ENCODE measurements at places on chromosomes 16 and 17.
A peak's percentile ranks its signal among the peaks of the same experiment; 100 is the strongest.

DNA sequence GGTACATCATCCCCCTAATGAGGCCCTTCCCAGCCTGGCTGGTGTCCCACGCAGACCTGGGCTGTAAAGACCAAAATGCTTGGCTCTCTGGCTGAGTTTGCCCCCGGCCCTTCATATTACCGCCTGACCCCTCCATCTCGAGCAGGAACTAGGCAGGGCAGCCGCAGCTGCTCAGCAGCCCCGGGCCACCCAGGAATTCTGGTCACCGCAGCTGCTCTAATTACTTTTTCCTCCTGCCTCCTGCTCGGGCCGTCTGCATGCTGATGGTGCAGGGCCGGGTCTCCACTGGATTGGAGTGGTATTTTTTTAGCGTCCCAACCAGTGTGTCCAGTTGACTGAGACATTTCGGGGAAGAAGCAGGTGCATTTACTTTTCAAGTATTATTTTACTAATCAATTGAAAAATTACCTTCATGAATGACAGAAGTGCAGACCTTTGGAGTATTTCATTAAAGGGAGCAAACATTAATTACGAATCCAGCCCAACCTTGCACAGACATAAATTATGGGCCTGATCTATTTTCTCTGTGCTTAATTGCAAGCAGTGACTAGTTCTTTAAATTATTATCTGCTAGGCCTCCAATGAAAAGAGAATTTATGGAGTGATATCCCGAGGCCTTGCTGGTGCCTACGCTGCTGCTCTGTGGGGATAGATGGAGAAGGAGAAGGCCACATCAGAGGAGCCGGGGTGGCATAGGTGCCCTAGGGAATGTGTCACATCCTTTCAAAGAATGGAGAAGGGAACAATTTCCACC is 176.2 kb downstream of the CYLD start:
- DNase-seq = no peak

- no peak for DNase-seq
Observed at GRCh38 chr17:55279203-55279602, 14.4 kb downstream of the HLF start.

- no peak for DNase-seq
Observed at GRCh38 chr16:26317885-26318284, 626.1 kb downstream of the HS3ST4 start.

DNA sequence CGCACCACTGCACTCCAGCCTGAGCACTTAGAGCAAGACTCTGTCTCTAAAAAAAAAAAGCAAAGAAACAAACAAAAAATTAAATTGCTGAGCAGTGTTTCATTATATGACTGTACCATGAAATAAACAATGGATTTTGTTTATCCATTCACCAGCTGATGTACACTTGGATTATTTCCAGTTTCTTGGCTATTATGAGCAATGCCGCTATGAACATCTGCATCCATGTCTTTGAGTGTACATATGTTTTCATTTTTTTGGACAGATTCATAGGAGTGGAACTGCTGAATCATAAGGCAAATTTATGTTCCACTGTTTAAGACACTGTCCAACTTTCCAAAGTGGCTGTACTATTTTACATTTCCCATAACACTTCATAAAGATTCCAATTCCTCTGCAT is 8.0 kb downstream of the RNF157 start:
- peak; percentile 10 for DNase-seq

DNA sequence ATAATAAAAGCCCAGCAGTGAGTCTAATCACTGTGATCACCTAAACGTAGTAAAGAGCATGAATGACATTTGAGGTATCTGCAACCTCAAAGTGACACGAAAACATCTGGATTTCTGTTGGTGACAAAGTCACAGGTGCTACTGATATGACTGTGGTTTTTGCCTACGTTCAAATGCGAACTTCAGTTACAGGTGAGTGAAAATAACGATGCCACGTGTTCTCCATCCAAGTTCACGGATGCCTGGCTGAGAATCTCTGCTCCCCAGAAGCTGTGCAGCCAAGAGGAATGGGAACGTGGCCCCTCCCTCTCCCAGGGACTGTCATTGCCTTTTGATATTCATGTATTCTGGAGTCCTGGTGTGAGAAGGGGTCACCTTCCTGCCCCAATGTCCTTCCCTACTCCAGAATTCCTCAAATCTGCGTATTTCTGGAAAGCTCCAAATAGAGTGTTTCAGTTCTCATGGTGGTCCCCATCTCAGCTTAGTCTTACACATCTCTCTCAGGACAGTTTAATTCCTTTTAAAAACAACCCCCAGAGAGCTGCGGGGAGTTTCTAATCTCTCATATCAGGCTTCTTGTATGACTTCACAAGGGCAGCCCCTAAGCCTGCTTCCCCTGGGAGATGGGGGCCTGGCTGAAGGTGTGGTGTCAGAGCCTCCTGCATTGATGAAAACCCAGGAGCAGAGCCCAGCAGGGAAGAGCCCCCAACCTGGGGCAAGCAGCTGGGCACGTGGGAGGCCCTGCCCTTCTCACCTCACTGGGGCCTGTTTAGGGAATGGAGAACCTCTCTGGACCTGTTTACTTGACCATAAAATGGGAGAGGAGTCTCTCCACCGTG is 25.8 kb downstream of the PIK3R5 start:
- no peak for DNase-seq

GRCh38 chr17:71764505-71764904 is 356.3 kb upstream of the SOX9 start:
- no peak for DNase-seq

- no peak for DNase-seq
Observed at GRCh38 chr17:42378959-42379594, 9.2 kb downstream of the STAT3 start.

DNA sequence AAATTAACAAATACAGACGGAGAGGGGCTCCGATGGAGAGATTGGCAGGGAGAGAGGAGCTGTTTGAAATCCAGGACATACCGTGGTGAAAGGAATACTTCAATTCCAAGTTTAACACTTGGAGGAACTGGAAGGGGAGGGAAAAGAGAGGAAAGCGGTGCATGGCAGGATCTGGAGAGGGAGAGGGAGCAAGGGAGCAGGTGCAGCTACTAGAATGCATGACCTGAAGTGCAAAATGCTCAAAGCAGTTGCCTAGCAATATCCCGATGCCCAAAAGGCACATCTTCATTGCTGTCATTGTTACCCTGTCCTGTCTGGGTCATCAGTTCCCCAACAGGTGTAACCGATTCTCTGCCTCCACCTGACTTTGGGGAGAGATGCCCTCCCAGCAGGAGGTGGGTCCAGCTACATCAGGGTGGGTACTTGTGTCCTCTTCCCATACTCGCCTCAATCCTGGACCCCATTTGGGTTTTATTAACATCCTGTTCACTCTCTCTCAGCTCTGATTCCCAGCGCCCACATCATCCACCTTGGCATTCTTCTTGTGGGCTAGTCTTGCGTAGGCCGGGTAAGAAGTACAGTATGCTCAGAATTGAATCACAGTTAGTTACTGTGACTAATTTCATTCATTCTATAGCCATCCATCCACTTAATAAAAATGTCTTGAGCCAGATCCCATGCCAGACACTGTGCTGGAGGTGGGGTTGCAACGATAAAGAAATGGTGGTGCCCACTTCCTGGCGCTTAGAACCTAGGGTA is 37.4 kb upstream of the EMP2 start:
- no peak for DNase-seq

DNA sequence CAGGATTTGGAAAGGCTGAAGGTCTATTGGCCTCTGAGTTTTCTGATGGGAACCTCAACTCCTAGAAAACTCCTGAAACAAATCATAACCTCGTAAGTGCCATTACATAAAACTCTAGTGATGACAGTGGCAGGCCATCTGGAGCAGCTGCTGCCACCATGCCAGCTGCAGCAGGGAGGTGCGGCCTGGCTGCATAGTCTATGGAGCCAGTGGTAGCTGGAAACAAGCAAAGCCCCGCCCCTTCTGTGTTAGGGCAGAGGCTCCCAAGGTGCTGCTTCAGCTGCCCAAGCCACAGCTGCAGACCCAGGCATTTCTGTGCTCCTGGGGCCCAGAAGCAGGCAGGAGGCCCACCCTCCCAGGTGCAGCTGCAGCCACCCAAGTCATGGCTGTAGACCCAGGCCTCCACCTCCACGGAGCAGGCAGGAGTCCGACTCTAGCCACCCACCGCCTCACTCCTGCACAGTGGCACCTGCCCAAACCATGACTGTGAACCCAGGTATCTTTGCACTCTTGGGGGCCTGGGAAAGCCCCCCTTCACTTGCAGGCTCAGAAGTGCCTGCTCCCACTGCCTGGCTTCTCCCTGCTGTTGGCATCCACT is 254.1 kb upstream of the KCNJ16 start:
- peak; percentile 1 for DNase-seq

GRCh38 chr16:3188925-3189825 is 1.2 kb downstream of the OR1F1 start:
- DNase-seq = peak; percentile 48

DNA sequence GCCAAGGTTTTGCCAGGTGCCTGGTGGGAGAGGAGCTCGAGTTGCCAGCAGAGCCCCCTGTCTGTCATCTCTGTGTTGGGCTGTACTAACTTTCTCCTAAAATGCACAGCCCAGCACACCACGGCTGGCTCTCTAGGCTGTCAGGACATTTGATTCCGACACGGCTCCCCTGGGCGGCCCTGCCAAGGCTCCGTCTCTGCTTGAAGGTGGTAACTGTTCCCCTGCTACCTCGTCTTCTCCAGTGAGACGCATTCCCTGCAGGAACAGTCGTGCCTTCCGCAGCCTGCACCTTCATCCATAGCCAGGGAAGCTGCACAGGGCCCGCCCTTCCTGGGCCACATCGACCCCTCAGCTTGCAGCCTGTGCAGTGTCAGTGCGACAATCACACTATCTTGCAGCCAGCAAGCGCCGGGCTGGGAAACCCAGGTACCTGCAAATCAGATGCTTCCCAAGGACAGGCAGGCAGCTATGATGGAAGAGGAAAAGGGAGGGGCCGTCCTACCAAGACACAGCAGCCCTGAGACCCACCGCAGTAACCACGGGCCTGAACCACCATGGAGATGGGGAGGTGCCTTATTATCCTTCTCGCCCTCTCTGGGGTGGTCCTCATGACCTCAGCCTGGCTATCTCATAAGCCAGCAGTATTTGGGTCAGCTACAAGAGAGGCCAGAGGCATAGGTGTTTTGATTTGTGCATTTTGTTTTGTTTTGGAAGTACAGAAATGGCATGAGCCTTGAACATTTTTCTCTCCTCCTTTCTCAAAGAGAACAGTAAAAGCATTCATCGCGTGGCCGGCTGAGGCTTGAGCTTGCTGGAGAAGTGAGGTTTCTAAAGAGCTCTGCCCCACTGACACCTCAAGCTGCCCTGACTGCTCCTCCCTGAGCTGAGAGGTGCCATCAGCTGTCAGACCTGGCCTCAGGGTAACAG is 361.7 kb upstream of the TNRC6C start:
- DNase-seq = no peak

GRCh38 chr17:50028736-50029120 is 27.2 kb upstream of the ITGA3 start:
- DNase-seq = no peak

DNA sequence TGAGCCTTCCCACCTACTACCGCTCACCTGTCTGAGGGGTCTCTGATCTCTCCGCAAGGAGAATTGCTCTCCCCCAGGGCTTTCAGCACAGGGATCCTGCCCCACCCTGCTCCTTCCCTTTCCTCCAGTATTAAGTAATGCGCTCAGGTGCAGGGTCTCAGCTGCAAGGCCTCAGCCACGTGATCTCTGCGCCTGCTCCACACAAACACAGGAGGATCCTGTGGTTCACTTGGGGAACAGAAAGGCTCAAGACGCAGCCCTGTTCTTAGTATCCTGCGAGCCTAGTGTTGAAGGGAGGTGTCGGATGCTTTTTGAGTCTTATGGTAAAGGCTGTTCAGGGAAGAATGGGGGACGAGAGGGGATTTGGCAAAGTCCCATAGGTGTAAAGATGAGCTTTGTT is 41.6 kb upstream of the GCSH start:
- DNase-seq = no peak

DNA sequence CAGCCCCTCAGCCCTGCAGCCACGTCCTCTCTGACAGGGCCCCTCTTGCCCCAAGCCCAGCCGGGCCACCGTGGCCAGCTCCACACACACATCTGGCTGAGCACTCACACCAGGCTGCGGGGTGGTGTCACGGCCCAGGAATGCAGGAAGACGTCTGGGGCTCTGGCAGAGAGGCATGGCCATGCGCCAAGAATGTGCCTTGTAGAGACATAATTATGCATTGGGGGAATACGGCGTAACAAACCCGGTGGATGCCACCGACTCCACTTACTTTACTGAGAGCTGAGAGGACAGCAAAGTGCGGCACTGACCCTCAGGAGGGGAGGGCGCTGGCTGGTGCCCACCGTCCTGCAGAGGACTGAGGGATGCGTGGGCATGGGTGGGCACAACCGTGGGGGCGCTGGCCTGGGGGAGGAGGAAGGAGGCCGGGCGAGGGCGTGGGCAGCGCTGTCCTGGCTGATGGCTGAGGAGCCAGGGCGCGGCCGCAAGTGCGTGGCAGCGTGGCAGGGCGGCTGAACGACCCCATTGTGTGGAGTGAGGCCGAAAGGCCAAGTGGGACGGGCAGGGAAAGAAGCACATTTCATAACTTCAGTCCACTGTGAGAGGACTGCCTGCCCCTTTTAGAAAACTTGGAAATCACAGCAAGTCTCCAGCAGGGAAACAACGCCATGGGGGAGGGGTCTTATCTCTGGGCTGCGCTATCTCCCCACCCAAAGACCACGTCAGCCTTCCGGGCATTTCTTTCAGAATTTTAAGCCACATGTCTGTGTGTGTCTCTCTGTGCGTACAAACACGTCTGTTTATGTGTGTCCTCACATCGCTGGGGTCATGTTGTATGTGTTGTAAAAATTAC is 30.6 kb downstream of the METRNL start:
- DNase-seq = no peak

GRCh38 chr16:85395207-85395912 is 217.8 kb upstream of the GSE1 start:
- peak; percentile 91 for DNase-seq

DNA sequence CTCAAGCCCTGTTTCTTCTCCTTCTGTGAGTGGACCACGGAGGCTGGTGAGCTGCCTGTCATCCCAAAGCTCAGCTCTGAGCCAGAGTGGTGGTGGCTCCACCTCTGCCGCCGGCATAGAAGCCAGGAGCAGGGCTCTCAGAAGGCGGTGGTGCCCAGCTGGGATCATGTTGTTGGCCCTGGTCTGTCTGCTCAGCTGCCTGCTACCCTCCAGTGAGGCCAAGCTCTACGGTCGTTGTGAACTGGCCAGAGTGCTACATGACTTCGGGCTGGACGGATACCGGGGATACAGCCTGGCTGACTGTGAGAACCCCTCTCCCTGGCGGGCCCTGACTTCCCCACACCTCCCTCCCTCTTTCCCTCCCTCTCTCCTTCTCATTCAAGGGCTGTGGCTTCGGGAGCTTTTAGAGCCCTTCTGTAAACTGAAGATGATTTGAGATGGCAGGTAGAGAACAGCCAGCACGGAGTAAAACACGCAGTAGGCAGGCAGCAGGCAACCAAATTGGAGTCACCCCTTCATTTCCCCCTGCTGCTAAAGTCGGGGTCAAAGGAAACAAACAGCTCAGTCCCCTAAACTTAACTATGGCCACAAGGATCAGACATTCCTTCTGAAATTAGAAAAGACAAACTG is 3.9 kb downstream of the SPACA3 start:
- no peak for DNase-seq
